GM23248 (cell line): ENCODE measurements at places on chromosomes 16 and 17. TPM values are rescaled to one million over a fixed set of nuclear protein-coding genes. Genes with fewer than 3 reads are reported as not detected.

The EXOC3L1 gene
- total RNA-seq = not detected in 2 replicates

The RPL13 gene
- total RNA-seq = 3,580 and 6,666 TPM in 2 replicates

The DPEP2 gene
- total RNA-seq = not detected in 2 replicates

The PRPSAP2 gene
- total RNA-seq = 23.5 and 25.0 TPM in 2 replicates

The FBXW10B gene
- not detected in 2 replicates for total RNA-seq

The CBLN1 gene
- total RNA-seq = not detected in 2 replicates

The CSH1 gene
- total RNA-seq = not detected in 2 replicates

DNA sequence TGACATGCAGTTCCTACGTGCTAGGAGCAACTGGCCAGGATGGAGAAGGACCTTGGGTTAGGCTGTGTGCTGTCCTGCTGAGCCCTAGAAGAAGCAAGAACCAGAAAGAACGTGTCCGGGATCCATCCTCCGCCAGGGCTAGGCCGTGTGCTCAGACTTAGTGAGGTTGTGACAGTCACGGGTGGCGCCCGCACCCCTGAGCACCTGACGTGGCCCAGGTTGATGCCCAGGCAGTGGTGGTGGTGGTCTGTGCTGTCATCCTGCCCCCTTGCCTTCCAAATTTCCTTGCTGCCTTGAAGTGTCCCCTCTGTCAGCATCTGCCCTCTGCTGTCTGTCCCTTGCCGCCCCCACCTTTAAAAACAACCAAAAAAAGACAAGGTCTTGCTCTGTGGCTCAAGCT lies 4.2 kb upstream of the GSE1 start:
- H3K27me3 ChIP-seq = no peaks in the 10 kb centered on the region
- no peak overlapping the region for H3K27ac ChIP-seq
- H3K4me3 ChIP-seq = no peak overlapping the region
- no peak for DNase-seq

GRCh38 chr16:48619547-48619946 lies 9.6 kb upstream of the N4BP1 start:
- no peak overlapping the region for H3K27ac ChIP-seq
- H3K27me3 ChIP-seq = no peaks in the 10 kb centered on the region
- no peak overlapping the region for H3K4me3 ChIP-seq
- DNase-seq = no peak

DNA sequence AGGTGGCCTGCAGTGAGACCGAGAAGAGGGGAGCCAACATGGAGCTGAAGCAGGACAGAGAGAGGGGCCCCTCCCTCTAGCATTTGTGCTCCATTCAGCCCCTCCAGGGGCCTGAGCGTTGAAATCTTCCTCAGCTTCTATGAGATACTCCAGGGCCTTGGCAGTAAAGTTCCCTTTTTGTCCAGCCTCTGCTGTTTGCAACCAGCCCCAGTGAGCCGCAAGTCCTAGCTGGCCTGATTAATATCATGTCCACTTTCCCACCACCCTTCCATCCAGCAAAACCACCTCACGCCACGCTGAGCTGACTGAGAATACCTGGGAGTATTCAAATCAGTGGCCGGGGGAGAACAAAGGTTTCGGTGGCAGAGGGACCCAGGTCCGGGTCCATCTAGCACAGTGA lies 11.7 kb upstream of the RPH3AL start:
- no peak overlapping the region for H3K27ac ChIP-seq
- no peak for DNase-seq
- H3K4me3 ChIP-seq = no peak overlapping the region
- H3K27me3 ChIP-seq = peaks cover 7% of the 10 kb centered on the region
- H3K36me3 ChIP-seq = no peaks in the 10 kb centered on the region
- H3K4me1 ChIP-seq = no peaks in the 10 kb centered on the region

GRCh38 chr16:79644971-79645667 lies 44.6 kb upstream of the MAF start:
- no peaks in the 10 kb centered on the region for H3K4me1 ChIP-seq
- no peak overlapping the region for H3K27ac ChIP-seq
- H3K4me3 ChIP-seq = no peak overlapping the region
- DNase-seq = no peak
- H3K27me3 ChIP-seq = no peaks in the 10 kb centered on the region

DNA sequence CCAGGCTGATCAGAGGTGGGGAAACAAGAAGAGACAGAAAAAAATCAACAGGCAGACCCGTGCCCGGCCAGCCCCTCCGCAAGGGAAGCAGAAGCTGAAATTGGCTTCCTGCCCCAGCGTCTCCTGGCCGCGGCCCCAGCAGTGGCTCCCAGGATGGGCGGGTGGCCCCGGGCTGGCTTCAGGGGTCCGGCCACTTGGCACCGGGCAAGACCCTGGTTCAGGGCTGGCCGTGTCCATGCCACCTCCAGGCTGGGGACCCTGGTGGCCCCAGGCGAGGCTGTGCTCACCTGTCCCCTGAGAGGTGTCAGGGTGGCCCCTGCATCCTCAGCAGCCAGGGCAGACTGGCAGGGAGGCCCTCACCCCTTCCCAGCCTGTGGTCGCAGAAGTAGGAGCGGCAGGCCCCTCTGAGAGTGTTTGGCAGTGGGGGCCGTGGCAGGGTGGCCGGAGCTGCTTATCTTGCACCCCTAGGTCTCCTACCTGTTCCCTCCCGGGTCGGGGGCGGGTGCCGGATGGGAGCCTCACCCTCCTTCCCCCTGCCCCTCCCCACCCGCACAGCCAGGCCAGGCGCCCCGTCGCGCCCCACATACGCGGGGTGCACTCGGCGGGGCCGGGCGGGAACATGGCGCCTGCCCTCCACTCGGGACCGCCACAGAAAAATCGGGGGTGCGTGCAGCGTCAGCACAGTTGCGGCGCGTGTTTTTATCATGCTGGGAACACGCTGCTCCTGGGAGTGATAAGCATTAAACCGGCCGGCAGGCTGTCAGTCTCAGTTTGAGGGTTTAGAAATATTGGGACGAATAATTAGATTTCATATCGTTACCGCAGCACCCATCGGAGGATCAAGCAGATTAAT lies 46.7 kb upstream of the ZC3H18 start:
- no peak for DNase-seq
- H3K36me3 ChIP-seq = no peaks in the 10 kb centered on the region
- H3K27me3 ChIP-seq = no peaks in the 10 kb centered on the region
- no peak overlapping the region for H3K27ac ChIP-seq
- H3K4me1 ChIP-seq = no peaks in the 10 kb centered on the region

DNA sequence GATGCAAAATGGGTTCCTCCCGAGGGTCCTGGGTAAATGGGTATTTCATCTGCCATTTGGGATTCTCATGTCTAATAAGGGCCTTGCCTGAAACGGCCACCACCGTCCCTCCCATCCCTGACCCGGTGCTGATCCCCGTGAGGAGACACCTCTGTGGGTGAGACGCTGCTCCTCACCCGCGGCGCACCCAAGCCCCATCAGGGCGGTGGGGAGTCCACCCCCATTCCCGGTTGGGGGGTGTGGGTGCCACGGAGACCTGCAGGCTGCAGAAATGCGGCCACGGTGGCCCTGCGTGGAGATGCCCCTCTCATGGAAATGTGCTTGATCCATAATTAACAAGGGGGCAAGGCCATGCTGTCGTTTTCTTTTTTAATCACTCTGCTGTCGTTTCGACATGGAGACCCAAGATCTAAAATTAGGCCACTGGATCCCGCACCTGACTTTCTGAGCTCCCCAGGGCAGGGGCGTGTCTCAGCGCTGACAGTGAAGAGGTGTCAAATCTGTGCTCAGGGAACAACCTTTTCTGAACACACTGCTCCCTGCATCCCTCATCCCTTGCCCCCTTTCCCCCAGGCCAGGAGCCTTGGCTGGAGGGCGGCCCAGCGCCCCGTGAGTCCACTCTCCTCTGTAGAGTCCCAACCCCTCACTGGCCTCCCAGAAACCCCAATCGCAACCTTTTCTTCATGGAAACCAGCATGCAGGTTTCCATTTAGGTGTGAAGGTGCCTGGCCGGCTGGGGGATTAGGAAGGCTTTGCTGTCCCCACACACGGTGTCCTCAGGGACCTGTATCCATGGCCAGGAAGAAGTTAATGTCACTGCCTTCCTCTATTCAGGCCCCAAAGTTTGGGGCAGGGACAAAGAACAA lies 38.9 kb downstream of the PEMT start:
- H3K27me3 ChIP-seq = no peaks in the 10 kb centered on the region
- no peak overlapping the region for H3K4me3 ChIP-seq
- no peaks in the 10 kb centered on the region for H3K4me1 ChIP-seq
- no peak overlapping the region for H3K27ac ChIP-seq

GRCh38 chr17:66508896-66509844 lies 206.8 kb downstream of the PRKCA start:
- peak overlapping the region; percentile 88 for H3K27ac ChIP-seq
- peak; percentile 93 for DNase-seq
- no peaks in the 10 kb centered on the region for H3K36me3 ChIP-seq
- H3K4me3 ChIP-seq = no peak overlapping the region
- H3K4me1 ChIP-seq = peaks cover 44% of the 10 kb centered on the region

- H3K36me3 ChIP-seq = no peaks in the 10 kb centered on the region
- no peak overlapping the region for H3K27ac ChIP-seq
- DNase-seq = no peak
- no peaks in the 10 kb centered on the region for H3K4me1 ChIP-seq
- 0 out of 2 replicates have a peak, but pooled peaks cover 4% of the 10 kb centered on the region for H3K27me3 ChIP-seq
Observed at GRCh38 chr16:16175296-16175695, 48.0 kb downstream of the ABCC6 start.

- DNase-seq = no peak
- peaks cover 16% of the 10 kb centered on the region for H3K4me1 ChIP-seq
- H3K36me3 ChIP-seq = no peaks in the 10 kb centered on the region
- H3K27me3 ChIP-seq = no peaks in the 10 kb centered on the region
Observed at GRCh38 chr16:67853670-67854069, 6.2 kb upstream of the CENPT start.

GRCh38 chr16:65349626-65350025 lies 227.8 kb upstream of the CDH11 start:
- H3K36me3 ChIP-seq = no peaks in the 10 kb centered on the region
- H3K4me1 ChIP-seq = no peaks in the 10 kb centered on the region
- H3K27ac ChIP-seq = no peak overlapping the region
- no peak for DNase-seq
- no peaks in the 10 kb centered on the region for H3K27me3 ChIP-seq
- no peak overlapping the region for H3K4me3 ChIP-seq

DNA sequence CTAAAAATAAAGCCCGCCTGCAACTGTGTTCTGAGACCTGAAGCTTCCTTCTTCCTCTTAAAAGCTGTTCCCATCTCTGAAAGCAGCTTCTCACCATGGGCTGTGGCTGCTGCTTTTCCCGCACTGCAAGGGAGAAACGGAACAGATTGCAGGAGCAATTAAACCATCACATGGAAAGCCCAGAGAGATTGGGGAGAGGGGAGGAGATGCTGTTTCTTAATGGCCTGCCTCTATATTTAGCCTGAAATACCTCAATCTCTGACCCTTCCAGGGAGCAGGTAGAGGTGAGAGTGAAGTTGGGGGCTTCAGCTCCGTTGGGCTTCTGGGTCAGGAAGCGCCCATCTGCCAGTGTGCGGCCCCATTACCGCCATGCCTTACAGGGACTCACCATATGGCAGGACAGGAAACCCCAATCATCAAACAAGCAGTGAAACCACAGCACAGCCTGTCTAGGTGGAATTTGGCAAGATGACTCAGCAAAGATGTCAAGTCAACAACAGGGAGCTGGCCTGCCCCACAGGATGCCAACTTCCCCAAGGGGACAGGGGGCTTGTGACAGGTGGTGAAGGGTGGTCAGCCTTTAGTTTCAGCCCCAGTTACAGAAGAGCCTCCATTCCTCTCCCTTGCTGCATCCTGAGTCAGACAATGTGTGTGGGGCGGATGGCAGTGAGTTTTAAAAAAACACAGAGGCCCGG lies 286.6 kb upstream of the CCL2 start:
- no peak overlapping the region for H3K27ac ChIP-seq
- H3K27me3 ChIP-seq = no peaks in the 10 kb centered on the region
- H3K36me3 ChIP-seq = no peaks in the 10 kb centered on the region
- no peaks in the 10 kb centered on the region for H3K4me1 ChIP-seq

- peak; percentile 70 for DNase-seq
- H3K27ac ChIP-seq = no peak overlapping the region
- H3K36me3 ChIP-seq = peaks cover 18% of the 10 kb centered on the region; the same call in 1 of the 2 replicates
- H3K27me3 ChIP-seq = no peaks in the 10 kb centered on the region
- peaks cover 9% of the 10 kb centered on the region for H3K4me1 ChIP-seq
- no peak overlapping the region for H3K4me3 ChIP-seq
Observed at GRCh38 chr16:69626256-69626655, 60.5 kb downstream of the NFAT5 start.

DNA sequence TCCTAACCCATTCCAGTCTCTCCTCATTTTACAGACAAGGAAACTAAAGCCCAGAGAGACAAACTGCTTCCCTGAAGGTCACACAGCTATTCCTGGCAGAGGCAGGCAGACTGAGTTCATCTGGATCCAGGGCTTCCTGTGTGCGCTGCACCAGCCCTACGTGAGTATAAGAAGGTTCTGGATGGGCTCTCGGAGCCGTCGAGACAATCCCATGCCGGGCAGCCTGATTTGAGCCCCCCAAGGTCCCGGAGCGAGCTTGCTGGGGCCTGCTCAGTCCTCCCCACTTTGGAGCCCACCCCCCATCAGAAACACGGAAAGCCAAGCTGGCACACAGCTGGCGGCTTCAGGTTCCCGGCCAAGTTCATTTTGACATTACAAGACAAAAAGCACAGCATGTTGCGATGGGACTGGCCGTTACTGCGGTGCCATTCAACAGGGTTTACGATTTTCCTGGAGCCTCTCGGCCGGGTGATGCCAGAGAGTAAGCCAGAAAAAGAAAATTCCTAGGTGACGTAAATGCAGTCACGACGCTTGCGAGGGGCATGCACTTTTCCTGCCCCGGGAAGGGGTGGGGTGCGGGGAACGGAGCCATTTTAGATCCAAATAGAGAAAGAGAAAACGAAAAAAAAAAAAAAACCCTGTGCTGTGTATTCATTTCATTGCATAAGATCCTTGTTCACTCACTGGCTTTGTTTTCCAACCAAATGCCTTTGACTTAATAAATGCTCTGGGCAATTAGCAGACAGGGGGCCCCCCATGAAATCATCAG lies 167.1 kb upstream of the FOXF1 start:
- H3K27ac ChIP-seq = peak overlapping the region; percentile 72
- peak overlapping the region; percentile 47 for H3K4me3 ChIP-seq
- H3K27me3 ChIP-seq = no peaks in the 10 kb centered on the region
- peaks cover 18% of the 10 kb centered on the region for H3K4me1 ChIP-seq
- DNase-seq = peak; percentile 85

- no peaks in the 10 kb centered on the region for H3K27me3 ChIP-seq
- peaks cover 21% of the 10 kb centered on the region for H3K4me1 ChIP-seq
- peaks cover 12% of the 10 kb centered on the region; the same call in 1 of the 2 replicates for H3K36me3 ChIP-seq
Observed at GRCh38 chr17:63270610-63271009, 175.5 kb downstream of the CYB561 start.

- no peak overlapping the region for H3K27ac ChIP-seq
- H3K36me3 ChIP-seq = no peaks in the 10 kb centered on the region
- no peak overlapping the region; the same call in 1 of the 2 replicates for H3K4me3 ChIP-seq
- peak; percentile 93 for DNase-seq
- H3K27me3 ChIP-seq = no peaks in the 10 kb centered on the region
Observed at GRCh38 chr17:4412933-4413831, 20.6 kb upstream of the SPNS3 start.
